Kidney glomerular epithelial cell (primary cell): ENCODE measurements at places on chromosomes 3 and 15.

DNA sequence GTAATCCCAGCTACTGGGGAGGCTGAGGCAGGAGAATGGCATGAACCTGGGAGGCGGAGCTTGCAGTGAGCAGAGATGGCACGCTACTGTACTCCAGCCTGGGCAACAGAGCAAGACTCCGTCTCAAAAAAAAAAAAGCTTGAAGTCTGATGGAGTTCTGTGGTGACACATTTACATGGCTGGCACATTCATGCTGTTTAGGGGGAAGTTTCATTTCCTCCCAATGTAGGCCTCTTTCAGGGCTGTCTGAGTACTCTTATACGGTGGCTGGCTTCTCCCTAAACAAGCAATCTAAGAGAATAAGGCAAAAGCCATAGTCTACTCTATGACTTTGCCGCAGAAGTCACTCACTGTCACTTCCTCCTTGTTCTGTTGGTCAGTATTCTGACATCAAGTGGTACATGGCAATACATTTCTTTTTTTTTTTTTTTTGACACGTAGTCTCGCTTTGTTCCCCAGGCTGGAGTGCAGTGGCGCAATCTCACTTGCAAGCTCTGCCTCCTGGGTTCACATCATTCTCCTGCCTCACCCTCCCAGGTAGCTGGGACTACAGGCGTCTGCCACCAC lies 41.2 kb downstream of the OIP5 start:
- no peak for DNase-seq

DNA sequence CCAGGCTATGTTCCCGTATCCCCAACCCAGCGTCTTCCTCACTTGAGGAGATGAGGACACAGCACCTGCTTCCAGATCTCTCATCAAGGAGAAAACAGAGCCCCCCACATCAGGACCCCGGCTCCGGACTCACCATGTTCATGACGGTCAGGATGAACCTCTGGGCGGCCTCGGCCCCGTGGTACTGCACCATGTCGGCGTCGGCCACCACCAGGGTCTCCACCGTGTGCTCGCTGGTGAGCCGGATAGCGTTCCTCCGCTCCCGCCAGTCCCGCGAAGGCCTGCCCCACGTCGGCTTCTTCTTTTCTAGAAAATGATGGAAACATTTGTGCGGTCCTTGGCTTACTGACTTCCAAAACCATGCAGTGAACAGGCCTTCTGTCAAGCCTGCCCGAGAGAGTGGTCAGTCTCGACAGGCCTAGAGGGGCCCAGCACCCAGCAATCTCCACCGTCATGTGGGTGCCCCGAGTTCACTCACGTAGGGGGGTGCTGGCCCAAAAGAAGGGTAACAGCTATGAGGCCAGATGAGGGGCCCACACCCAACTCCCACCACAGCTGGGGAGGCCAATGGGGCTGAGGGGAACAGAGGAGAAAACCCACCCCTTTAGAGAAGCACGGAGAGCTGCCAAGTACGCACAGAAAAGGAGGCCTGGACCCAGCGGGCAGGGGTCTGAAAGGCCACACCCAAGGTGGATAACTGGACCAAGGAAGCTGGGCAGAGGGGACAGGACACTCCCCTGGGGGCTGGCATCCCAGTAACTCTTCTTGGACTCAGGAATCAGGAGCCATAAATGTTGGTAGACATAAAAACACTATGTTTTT lies 60.5 kb downstream of the ADAMTS17 start:
- no peak for DNase-seq

- DNase-seq, result no peak
These were observed 77.3 kb downstream of the CCR1 start for GRCh38 chr3:46130631-46131310.

- peak; percentile 39 for DNase-seq
These were observed 107.5 kb downstream of the SLC49A4 start for GRCh38 chr3:122902326-122902725.

- no peak for DNase-seq
These were observed 204.2 kb upstream of the TBC1D5 start for GRCh38 chr3:17946619-17947018.

DNA sequence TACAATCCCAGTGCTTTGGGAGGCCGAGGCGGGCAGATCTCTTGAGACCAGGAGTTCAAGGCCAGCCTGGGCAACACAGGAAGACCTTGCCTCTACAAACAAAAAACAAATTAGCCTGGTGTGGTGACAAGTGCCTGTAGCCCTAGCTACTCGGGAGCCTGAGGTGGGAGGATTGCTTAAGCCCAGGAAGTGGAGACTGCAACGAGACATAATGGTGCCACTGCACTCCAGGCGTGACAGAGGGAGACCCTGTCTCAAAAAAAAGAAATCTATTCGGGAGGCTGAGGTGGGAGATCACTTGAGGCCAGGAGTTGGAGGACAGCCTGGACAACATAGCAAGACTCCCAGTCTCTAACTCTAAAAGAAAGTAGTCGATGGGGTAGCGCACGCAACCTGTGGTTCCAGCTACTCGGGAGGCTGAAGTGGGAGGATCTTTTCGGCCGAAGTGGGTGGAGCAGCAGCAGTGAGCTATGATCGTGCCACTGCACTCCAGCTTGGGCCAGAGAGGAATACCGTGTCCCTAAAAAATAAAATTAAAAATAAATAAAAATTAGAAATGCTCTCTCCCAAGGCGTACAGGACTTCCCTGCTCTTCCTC lies 775 bp downstream of the C3orf33 start:
- peak; percentile 13 for DNase-seq

GRCh38 chr3:70580021-70580420 lies 267.6 kb upstream of the MDFIC2 start:
- no peak for DNase-seq

DNA sequence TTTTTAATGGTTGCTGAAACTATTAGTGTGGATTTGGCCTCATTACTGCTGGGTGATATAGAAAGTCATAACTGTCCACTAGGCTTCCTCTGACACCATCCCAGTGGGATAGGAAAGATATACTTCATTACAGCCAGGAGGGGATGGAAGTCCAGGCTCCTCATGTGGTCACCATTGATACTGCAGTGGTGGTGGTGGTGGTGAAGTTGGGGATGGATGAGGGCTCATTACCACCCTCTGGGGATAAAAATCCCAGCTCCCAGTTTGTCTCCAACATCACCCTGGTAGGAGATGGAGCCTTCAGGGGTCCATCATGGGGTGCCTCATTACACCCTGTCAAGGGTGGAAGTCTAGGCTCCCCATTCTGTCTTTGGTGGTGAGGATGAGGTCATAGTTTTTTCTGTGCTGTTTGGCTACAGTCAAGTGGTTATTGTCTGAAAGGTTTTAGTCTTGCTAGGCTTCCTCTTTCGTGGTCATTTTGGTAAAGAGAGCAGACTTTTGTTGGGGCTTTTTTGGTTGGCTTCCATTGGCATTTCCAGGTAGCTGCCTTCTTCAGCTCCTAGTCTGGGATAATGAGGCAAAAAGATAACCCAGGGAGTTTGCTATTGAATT lies 30.1 kb upstream of the FILIP1L start:
- DNase-seq, result no peak

- DNase-seq, result no peak
These were observed 7.3 kb upstream of the ZNF592 start for GRCh38 chr15:84741121-84741520.

GRCh38 chr3:43217206-43217605 lies 69.1 kb upstream of the SNRK start:
- DNase-seq, result no peak

- DNase-seq, result no peak
These were observed 103.1 kb downstream of the MEX3B start for GRCh38 chr15:81942655-81943195.
